Stimulated activated CD8-positive, alpha-beta memory T cell treated with anti-CD3 and anti-CD28 coated beads, Interleukin-7, amount 100 ng/mL, for 1 hour (primary cell): ENCODE measurements at places on chromosomes 5 and 9.

DNA sequence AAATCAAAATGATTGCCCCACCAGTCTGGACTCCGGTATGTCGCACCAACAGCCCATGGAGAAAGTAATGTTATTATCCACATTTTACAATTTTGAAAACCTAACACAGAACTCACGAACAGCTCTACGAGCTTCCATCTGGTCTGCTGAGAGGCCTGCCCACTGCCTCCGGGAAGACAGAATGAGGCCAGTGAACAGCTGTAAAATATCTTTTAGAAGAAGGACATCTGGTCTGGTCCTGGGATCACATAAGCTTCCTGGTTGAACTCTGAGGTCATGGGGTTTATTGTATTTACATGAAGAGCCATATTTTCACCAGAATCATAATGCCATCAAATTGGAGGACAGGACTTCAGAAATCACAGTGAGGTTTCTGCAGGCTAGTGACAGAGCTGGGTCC, 89.0 kb downstream of the FRMD3 start:
- DNase-seq: no peak

DNA sequence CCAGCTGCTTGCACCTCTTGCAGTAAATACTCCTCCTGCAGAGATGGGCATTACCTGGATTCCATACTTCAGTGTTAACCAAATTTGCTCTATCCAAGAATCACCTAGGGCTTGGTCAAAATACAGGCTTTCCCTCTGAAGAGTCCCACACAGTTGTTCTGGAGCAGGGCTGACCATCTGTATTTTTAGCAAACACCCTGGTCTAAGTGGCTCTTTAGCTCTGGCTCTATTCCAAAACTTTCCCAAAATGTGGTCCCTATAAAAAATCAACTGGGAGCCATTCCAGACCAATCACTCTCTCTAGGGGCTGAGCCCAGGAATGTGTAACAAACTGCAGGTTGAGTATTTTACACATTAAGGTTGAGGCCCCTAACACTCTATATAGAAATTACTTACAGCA, 153.7 kb downstream of the SPOCK1 start:
- DNase-seq: no peak

DNA sequence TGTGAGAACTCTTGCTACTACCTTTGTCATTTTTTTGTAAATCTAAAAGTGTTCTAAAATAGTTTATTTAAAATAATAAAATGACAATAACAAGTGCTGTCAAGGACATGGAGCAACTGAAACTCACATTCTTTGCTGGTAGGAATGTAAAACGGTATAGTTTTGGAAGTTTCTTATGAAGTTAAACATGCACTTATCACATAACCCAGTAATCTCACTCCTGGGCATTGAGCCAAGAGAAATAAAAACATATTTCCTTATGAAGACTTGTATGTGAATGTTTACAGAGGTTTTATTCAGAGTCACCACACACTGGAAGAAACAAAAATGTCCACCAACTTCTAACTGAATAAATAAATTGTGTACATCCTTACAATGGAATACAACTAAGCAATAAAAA, 46.0 kb upstream of the COL15A1 start:
- DNase-seq: no peak

DNA sequence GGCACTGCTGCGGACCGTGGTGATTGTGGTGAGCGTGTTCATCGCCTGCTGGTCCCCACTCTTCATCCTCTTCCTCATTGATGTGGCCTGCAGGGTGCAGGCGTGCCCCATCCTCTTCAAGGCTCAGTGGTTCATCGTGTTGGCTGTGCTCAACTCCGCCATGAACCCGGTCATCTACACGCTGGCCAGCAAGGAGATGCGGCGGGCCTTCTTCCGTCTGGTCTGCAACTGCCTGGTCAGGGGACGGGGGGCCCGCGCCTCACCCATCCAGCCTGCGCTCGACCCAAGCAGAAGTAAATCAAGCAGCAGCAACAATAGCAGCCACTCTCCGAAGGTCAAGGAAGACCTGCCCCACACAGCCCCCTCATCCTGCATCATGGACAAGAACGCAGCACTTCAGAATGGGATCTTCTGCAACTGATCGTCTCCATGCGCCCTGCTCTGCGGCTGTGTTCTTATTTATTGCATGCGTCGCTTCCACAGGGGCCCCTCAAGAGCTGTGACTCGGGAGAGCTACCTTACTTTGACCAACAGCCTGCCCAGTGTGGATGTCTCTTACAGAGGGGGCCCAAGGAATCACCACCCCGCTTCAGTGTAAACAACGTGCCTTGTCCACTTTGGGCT, 10.8 kb downstream of the S1PR3 start:
- no peak for DNase-seq

- no peak for DNase-seq
Measured at GRCh38 chr9:93292664-93293328, 108.9 kb downstream of the WNK2 start.
